Mammary epithelial cell (primary cell): ENCODE measurements at places on chromosomes 16 and 17. TPM values are rescaled to one million over a fixed set of nuclear protein-coding genes. Genes with fewer than 3 reads are reported as not detected.

The KLHL10 gene
- 0.67 TPM for total RNA-seq

The GPS1 gene
- 84.2 TPM for total RNA-seq

The ATP1B2 gene
- not detected for total RNA-seq

The EFCAB5 gene
- 0.33 TPM for total RNA-seq

The PDK2 gene
- 18.2 TPM for total RNA-seq

The NECAB2 gene
- total RNA-seq, result not detected
